ENCODE measurements at places on chromosomes 5 and 9.

DNA sequence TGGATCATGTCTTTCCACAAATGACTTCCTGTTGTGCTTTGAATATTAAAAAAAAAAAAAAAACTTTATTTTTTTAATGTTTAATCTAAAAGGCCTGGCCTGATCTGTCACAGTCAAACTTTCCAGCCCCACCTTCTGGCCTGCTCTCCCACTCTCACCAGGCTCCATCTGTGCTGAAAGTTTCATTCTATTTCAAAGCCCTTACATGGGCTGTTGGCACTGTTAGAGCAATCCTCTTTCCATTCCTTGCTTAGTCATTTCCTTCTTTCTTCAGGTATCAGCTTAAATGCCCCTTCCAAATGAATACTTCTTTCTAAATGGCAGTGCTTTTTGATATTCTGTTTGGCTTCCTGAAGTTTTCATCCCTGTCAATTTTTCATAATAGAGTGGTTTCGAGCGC, 1104.8 kb upstream of the C9orf72 start:
- no peak for DNase-seq

DNA sequence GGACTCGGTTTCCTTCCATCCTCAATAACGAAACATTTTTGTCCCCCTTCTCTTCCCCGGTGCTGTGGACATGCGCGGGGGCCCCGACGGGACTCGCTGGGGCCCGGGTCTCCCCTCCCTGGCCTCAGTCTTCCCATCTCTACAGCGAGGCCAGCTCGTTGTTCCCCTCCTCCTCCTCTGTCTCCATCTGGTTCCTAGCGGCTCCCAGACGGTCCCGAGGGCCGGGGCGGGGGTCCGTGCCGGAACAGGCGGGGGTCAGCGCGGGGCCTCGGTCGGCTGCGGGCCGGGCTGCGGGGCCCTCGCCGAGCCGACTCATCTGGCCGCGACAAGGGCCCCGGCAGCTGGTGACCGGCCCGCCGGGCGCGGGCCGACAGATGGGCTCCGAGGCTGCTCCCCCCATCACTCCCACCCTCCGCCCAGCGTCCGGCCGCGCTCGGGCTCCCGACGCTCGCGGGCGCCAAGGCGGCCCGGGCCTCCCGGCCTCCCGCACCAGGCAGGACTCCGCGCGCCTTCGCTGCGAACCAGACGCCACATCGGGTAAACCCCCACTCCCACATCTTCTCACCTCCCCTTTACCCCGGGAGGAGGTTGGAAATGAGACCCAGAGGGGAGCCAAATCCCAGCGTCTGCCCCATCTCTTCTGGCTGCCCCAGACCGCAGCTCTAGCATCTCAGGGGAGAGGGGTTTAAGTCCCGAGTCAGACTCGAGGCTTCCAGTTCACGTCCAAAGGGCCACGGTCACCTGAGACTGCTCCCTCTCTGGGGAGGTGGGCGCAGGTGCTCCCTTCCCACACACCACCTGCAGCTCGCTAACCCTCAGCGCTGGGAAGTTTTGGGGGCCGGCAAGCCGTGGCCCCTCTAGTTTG, 8.1 kb downstream of the BARHL1 start:
- no peak for DNase-seq

GRCh38 chr5:151020304-151021110, at the start of gene GPX3:
GPX3 (plus strand) TSS chr5:151020591; CDS start chr5:151020655, 64 bp downstream.
- peak; percentile 64 for DNase-seq

DNA sequence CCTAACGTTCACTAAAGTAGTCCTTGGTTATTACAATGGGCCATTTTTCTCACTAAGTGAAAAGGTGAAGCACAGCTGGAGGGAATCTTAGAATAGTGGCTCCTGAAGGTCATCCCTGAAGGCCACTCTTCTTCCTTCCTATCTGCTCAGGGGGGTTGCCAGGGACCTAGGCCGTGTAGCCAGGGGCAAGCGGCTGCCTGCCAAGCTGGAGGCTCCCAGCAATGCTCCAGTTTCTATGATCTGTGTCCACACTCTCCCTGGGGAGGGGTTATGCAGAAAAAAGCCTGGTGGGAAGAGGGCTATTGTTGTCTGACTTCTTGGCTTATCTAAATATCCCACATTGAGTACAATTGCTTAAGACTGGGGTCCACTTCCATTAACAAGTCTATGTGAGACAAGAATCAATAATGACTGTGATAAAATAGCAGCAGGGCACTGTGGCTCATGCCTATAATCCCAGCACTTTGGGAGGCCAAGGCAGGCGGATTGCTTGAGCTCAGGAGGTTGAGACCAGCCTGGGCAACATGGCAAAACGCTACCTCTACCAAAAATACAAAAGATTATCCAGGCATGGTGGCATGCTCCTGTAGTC, 3.8 kb downstream of the NMRK1 start:
- no peak for DNase-seq

GRCh38 chr5:42898760-42899159, 87.1 kb upstream of the SELENOP start:
- no peak for DNase-seq

- DNase-seq, result no peak
Measured at GRCh38 chr9:116555556-116556155, 131.4 kb upstream of the TRIM32 start.

DNA sequence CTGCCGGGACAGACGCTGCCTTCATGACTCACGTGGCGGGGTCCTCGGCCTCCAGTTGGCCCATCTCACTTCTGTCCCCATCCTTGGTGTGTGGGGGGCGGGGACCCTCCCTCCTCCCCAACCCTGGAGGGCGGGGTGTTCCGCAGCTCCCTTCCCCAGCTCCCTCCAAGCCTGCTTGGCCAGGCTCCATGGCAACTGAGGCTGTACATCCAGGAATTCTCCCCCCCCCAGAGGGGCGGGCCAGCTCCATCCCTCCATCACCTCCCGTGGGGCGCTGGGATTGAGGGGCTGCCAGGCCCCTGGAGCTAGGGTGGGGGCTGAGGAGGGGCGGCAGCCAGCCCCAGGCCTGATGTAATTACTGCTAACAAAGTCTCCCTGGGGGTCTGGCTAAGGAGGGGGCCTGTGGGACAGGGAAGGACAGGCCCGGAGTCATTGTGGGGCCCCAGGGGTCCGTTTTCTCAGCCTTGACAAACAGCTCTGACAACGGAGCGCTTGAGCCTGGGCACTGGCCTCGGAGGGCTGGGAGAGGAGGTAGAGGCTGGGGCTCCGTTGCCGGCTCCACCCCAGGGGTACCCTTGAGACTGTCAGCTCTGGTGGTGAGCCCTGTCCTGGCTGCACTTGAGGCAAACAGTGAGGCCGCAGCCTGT, 8.0 kb downstream of the DIPK1B start:
- DNase-seq, result peak; percentile 44

- no peak for DNase-seq
Measured at GRCh38 chr5:107517185-107518033, 153.3 kb downstream of the EFNA5 start.
